ENCODE measurements at places on chromosomes 16 and 17.

GRCh38 chr16:21222495-21223337 lies 10.8 kb upstream of the ANKS4B start:
- no peak for DNase-seq

- no peak for DNase-seq
These were observed 530 bp upstream of the ZDHHC7 start for GRCh38 chr16:85011846-85012284.

GRCh38 chr17:79109584-79109983 lies 35.0 kb downstream of the ENGASE start:
- DNase-seq, result no peak

- DNase-seq, result no peak
These were observed 5.2 kb upstream of the LIG3 start for GRCh38 chr17:34974794-34975785.

DNA sequence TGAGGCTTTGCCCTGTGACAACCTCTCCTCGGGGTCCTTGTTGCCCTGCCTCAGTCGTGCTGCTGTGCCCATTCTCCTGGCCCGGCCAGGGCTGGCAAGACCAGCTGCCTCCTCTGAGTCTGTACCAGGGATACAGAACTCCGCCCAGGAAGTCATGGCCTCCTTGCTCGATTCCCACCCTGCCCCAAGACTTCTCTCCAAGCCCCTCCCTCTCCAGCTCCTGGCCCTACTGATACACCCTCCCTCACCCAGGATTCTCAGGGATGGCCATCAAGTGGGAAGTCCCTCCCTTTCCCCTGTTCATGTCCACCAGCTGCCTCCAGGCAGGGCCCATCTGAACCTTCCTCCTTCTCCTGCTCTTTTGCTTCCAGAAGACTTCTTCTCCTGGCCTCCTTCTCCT lies 11.2 kb upstream of the TMEM208 start:
- DNase-seq, result no peak

DNA sequence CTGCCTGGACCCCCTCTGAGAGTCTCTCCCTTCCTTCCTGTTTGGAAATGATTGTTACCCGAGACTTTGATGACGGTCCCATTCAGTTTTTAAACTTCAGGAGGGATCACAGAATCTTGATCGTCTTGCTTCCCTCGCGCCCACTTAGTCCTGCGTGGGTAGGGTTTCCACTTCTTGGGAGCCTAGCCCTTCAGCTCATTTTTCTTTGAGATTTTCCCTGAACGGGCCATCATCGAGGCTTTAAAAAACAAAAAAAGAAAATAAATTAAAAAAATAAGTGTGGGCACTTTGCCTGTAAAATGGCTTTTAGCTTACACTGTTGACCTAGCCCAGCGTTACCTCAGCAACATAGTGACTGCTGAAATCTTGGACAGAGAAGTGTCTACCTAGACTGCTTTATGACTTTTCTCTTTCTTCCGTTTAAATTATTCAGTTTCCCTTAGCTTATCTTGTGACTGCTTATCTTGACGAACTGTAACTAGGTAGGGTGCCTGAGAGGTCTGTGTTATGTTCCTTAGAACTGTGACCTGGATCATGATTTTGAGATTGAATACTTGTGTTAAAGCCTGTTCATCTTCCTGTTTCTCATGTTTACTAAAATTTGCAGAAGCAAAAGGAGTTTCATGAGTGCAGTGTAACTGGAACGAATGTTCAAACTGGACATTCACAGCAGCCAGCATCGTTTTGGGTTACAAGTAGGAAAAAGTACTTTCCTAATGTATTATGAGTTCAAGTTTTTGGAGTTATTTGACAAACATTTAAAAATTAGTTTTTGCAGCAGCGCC lies 874 bp downstream of the WWP2 start:
- no peak for DNase-seq

- DNase-seq, result no peak
These were observed 93.0 kb upstream of the ZFHX3 start for GRCh38 chr16:73140929-73141328.

GRCh38 chr16:30369938-30370455 lies 297 bp downstream of the TBC1D10B start:
- DNase-seq, result no peak

- no peak for DNase-seq
These were observed 10.7 kb upstream of the ZFPM1 start for GRCh38 chr16:88442383-88442726.

DNA sequence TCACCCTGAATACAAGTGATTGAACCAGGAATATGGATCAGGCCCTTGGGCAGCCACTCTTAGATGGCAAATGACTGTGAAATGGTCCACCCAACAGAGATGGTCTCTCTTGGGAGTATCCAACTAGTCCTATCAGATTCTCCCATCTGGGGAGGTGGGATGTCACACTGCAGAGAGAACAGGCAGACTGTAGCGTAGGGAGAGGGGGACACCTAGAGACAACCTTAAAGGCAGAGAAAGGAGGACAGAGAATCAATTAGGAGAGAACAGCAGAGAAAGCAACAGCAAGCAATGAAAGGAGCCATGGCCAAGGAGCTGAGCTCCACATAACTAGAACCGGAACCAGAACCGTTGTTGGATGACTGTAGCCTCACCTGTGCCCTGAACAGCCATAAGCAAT lies 37.2 kb downstream of the IQCK start:
- DNase-seq, result no peak

- no peak for DNase-seq
These were observed 19.4 kb downstream of the CEP295NL start for GRCh38 chr17:78883533-78884131.

DNA sequence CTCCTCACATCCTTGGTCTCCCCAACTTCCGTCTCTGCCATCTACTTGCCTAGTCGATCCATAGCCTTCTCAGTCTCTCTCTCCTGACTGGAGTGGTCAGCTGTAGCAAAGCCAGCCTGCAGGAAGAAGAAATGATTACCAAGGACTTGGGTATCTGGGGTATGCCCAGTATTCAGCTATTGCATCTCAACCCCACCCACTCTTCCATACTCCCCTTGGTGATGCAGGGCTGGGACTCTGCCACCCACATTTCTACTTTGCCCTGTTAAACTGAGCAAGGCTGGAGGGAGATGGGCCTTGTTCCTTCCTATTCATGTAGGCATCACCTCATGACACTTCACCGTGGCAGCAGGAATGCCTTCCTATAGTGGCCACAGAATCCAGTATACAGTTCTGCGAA lies 2.3 kb downstream of the COPRS start:
- DNase-seq, result no peak

GRCh38 chr17:17741349-17742023 lies 60.2 kb downstream of the RAI1 start:
- no peak for DNase-seq

DNA sequence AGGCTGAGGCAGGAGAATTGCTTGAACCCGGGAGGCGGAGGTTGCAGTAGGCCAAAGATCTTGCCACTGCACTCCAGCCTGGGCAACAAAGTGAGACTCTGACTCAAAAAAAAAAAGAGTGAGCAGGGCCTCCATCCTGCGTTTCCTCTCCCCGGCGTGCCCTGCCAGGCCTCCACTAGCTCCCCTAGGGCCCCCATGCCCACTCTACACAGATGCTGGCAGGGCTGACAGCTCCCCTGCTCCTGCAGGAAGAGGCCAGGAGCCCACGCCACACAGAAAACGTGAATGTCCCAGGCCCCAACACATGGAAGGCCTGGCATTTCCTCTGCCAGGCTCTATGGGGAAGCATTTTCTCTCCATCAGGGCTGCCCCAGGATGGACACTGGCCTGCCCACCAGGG lies 109.4 kb downstream of the AMFR start:
- DNase-seq, result no peak

GRCh38 chr16:89407925-89408300 lies 82.4 kb downstream of the ANKRD11 start:
- no peak for DNase-seq

DNA sequence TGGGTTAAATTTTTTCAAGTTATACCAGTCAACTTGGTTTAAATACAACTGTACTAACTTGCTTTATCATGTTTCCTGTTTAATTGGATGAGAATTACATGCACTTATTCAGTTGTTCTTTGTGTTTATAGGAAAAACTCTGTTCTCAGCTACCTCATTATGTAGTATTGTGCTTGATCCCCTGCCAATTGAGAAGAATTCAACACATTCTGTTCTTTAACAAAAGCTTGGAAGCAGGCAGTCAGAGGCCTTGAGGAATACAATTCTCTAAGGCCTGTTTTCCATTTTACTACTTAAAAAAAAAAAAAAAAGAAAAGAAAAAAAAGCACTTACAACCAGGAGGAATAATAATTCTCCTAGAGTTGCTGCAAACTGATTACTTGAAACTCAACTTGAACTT lies 60.6 kb upstream of the CMIP start:
- DNase-seq, result no peak

DNA sequence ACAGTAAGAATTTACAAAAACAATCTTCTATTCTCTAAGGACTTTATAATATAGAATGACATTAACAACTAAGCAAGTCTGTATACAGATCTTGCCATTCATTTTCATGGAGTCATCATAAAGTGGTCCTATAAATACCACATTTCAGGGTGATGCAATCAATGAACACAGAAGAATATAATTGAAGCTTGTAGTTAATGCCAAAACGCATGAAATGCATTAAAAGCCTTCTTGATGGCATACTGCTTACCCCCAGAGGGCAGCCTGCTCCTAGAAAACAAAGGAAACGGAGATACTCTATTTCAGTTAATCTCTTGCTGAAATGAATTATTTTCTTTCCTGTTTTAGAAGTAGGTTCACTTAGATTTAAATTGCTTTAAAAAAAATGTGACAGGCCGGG lies 45.2 kb upstream of the STAC2 start:
- no peak for DNase-seq

DNA sequence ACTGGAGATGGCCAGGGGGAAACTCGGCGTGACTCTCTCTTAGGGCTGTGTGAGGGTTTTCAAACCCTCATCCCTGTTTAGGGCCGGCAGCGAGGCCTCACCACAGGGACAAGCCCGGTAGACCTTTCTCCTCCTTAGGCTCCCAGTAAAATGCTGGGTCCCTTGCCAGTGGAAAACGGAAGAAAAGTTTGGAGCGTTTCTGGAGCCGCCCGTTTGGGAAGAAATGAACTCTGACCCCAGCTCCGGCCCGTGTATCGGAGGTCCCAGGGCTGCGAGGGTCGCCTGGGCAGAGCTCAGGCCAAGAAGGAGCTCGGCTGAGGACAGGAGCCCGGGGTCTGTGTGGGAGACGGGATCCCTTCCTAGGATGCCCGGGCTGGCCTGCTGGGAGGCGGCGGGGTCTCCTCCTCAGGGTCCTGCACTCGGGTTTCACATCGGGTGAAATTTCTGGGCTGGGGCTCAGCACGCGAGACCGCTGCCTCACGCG lies 23.2 kb downstream of the ZNF213 start:
- DNase-seq, result no peak
